ENCODE measurements at places on chromosomes 16 and 17. TPM values are rescaled to one million over a fixed set of nuclear protein-coding genes. Genes with fewer than 3 reads are reported as not detected.

Gene DNAI2
- total RNA-seq, result not detected

Gene TAT
- total RNA-seq, result not detected

Gene LCAT
- total RNA-seq, result 24.8 TPM

Gene RHBDL1
- total RNA-seq, result 2.0 TPM

Gene GPR139
- not detected for total RNA-seq

Gene RASL10B
- 0.17 TPM for total RNA-seq

Gene AHSP
- total RNA-seq, result not detected

Gene RAMP2
- total RNA-seq, result not detected

Gene CCL23
- total RNA-seq, result not detected

Gene G6PC1
- total RNA-seq, result not detected

Gene LPO
- total RNA-seq, result not detected

Gene COASY
- 80.9 TPM for total RNA-seq

Gene KIF18B
- 17.0 TPM for total RNA-seq

Gene CDRT15L2
- total RNA-seq, result not detected

Gene EFCAB5
- total RNA-seq, result 0.28 TPM

Gene SLC9A5
- total RNA-seq, result 2.1 TPM

Gene ABCA8
- total RNA-seq, result not detected

Measured in foreskin keratinocyte (primary cell).